ENCODE measurements at places on chromosomes 12 and 14. TPM values are rescaled to one million over a fixed set of nuclear protein-coding genes. Genes with fewer than 3 reads are reported as not detected.

- no peak for DNase-seq
Measured at GRCh38 chr14:33230021-33230420, 291.3 kb downstream of the NPAS3 start.

- peak; percentile 61 for DNase-seq
Measured at GRCh38 chr12:27319409-27319808, 13.2 kb upstream of the BMAL2 start.

GRCh38 chr12:121903202-121903601 is 14.6 kb downstream of the PSMD9 start:
- DNase-seq: no peak

RBP5 gene
- not detected for total RNA-seq

ERBB3 gene
- total RNA-seq: 1.7 TPM

DNA sequence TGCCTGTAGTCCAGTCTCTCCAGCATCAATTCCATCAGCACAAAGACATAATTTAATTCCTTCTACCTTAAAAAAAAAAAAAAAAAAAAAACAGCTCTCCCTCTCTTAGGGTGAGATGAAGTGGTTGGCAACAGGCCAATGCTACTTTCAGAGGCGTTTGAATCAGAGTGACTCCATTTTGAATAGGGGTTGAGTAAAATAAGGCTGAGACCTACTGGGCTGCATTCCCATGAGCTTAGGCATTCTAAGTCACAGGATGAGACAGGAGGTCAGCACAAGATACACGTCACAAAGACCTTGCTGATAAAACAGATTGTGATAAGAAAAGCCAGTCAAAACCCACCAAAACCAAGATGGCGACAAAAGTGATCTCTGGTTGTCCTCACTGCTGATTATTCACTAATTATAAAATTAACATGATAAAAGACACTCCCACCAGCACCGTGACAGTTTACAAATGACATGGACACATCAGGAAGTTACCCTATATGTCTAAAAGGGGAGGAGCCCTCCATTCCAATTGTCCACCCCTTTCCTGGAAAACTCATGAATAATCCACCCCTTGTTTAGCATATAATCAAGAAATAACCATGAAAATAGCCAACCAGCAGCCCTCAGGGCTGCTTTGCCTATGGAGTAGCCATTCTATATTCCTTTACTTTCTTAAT is 6.9 kb upstream of the TCL1B start:
- DNase-seq: no peak

- DNase-seq: no peak
Measured at GRCh38 chr14:101365329-101366158, 195.8 kb upstream of the DIO3 start.

MIP gene
- total RNA-seq: not detected

DNA sequence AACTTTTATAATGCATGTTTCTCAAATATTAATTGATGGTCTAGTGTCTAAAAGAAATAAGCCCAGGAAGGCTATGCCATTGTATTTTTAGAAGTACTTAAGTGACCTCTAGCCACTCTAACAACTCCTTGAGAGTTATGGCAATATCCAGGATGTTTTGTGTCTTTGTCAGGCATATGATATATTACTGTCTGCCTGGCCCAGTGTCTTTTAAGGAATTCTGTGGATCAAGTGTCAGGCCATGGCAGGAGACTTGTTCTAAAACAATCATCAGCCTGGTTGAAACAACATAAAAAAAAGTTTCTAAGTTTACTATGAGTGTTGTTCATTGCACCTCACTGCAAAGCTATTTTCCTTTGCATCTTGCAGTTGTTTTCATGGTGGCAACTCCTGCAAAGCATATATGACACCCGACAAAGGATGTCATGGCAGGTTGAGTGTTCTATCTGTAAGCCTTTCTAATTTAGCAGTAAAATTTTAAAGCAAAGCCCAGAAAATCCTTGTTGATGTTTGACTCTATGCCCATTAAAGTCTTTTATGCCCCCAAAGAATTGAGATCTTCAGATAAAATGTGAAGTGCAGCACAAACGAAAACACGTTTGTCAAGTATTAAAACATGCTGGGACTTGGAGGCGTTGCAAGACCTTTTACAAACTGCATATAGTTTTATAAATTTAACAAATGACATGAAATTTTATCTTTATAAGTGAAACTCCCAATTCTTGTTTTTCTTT is 89.5 kb upstream of the SLC38A2 start:
- DNase-seq: peak; percentile 67

DNA sequence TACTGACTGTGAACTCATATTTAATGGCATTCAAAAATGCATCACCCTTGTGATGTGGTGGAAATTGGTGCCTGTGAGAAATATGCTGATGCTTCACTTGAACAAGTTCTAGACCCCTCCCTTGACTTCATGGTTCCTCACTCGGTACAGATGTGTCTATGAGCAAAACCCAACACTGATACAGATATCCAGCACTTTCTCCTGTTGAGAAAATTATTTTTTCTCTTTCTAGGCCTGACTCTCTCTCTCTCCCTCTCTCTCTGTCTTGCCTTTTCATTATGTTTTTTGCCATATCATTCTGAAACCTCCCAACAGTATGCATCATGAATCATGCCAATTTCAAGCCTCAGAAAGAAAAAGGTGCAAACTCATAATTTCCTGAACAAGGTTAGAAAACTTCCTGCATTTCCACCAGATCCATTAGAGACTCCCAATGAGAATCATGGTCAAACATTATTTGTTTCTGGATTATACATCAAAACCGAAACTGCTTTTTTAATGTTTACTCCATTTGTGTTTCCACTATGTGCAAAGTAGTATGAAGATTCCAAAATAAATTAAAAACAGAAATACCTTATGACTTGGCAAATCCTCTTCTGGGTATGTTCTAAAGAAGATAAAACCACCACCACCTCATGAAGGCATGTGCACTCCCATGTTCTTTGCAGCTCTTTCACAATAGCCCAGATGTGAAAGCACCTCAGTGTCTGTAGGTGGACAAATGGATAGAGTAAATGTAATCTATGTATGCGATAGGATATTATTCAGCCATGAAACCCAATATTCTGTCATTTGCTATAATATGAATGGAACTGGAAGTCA is 543.6 kb downstream of the TMEM121 start:
- DNase-seq: no peak

DNA sequence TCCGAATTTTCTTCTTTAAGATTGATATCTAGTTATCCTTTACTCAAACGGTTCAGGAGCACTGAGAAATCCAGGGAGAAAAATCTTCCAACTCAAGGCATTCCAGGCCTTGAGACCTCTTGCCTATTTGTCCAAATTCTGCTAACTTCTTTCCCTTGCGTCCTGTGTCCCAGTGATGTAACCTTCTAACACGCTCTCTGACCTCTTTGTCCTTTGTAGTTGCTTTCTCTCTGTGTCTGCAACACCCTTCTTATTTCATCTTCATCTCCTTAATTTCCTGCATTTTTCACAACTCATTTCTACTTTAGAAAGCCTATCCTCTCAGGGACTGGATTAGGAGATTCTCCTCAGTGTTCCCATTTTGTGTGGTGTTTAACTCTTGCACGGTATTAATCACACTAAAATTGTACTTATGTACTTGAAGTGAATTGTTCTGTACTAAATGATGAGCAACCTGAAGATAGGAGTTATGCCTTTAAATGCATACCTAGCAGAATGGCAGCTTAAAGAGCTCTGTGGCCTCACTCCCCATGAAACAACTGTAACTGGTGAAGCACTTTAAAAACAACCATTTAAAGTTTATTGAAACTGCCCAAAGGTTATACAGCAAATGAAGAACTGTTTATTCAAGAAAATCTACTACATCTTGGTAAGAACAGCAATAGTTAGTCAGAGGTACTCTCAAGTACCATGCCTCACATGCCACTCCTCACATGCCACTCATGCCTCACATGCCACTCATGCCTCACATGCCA is 7.4 kb upstream of the SNAPC1 start:
- no peak for DNase-seq

GRCh38 chr14:79016828-79017505 is 846.8 kb downstream of the NRXN3 start:
- DNase-seq: peak; percentile 98

DNA sequence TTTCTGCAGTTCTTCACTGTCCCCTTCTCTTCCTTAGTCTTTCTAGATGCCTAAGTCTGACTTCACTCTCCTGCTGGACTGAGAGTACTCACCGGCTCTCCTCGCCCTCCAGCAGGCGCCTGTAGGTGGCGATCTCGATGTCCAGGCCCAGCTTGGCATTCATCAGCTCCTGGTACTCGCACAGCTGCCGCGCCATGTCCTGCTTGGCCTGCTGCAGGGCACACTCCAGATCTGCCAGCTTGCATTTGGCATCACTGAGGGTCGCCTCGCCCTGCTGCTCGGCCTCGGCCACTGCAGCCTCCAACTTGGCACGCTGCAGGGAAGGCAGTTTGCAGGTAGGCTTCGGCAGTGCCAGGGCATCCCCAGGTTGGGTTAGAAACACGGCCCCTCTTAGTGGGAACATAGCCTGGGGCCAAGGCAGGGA is 5.2 kb downstream of the KRT84 start:
- peak; percentile 46 for DNase-seq

GRCh38 chr12:77354766-77355362 is 289.5 kb upstream of the E2F7 start:
- peak; percentile 58 for DNase-seq

- DNase-seq: no peak
Measured at GRCh38 chr14:105742531-105742848, 216.1 kb downstream of the TMEM121 start.

GRCh38 chr12:18492372-18493025 is 231.2 kb downstream of the PIK3C2G start:
- peak; percentile 17 for DNase-seq

- peak; percentile 27 for DNase-seq
Measured at GRCh38 chr14:93543766-93544165, 113.0 kb downstream of the UNC79 start.

DNA sequence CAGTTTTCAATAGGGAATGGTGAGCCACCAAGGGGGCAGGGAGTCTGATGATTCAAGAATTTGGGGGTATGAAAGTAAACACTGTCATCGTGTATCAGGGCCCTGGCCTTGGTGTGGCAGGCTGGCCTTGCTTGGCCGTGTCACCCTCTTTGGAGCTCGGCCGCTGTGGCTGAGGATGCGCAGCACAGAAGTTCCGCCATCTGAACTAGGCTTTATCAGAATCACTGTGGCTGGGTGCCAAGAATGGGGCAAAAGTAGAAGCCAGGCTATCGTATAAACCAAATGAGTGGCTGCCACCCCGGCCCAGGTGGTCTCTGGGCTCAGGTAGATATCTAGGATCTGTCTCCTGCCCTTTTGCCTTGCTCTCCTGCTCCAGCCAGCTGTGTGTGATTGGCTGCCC is 137.4 kb downstream of the PAPOLA start:
- no peak for DNase-seq

- DNase-seq: peak; percentile 47
Measured at GRCh38 chr12:7351177-7351576, 47.3 kb downstream of the ACSM4 start.

FITM1 gene
- 12.9 TPM for total RNA-seq

TAS2R7 gene
- 0.32 TPM for total RNA-seq

RTN1 gene
- 0.63 TPM for total RNA-seq

DNA sequence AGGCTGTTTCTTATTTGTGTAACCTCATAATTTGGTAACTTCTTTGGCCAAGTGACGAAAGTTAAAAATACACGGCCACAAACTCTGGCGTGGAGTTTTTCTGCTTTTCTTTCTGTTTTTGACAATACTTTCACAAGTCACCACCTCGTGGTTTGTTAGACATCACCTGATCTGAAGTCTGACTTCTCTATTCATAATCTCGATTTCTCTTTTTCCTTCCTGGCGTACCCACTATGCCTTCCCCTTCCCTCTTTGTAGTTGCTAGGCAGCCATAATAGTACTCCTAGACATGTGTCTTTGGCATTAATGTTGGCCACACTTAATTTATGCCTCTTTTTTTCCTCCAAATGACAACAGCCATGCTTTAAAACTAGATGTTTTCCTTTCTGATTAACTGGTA is 97.6 kb downstream of the POLR3B start:
- no peak for DNase-seq

DNA sequence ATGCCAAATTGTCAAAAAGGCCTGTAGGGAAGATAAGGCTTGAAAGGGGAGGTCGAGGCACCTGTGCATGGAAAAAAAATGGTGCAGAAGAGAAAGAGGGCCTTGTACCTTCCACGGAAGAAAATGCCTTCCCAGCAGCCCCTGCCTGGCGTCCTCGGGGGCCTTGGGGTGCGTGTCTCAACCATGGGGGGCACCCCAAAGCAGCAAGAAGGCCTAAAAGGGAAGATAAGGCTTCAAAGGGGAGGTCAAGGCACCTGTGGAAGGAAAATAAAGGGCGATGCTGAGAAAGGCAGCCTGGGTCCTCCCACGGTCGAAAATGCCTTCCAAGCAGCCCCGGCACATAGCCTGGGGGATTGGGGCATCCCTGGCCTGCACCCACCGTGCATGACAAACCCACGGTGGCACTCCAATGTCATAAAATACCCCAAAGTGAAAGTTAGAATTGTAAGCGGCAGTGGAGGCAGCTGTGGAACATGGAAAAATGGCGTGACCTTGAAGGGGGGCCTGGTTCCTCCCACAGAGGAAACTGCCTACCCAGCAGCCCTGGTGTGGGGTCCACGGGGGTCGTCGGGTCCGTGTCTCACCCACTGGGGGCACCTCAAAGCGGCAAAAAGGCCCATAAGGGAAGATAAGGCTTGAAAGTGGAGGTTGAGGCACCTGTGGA is 275.0 kb downstream of the ALG10 start:
- DNase-seq: no peak

- peak; percentile 28 for DNase-seq
Measured at GRCh38 chr14:60532442-60532841, 23.5 kb downstream of the SIX6 start.

SLC6A15 gene
- total RNA-seq: 27.0 TPM

GRCh38 chr12:29578070-29578469 is 80.6 kb upstream of the OVCH1 start:
- no peak for DNase-seq

- no peak for DNase-seq
Measured at GRCh38 chr12:6230321-6231110, 30.3 kb downstream of the CD9 start.

DNA sequence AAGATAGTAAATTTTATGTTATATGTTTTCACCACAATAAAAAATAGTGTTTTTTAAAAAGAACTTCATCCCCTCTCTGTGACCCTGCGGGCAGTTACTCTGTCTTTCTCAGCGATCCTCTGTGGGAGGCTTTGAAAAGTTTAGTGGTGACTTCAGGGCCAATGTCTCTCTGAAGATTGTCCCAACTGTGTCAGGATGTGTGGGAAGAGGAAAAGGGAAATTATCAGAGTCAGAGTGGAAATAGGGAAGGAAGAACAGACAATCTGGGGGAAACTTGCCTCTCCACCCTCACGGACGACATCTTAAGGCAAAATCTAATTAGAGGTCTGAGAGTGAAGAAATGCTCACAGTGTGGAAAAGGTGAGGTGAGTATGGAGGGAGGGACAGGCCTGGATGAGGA is 3.5 kb upstream of the OR10P1 start:
- no peak for DNase-seq

- no peak for DNase-seq
Measured at GRCh38 chr12:54007538-54008259, 1.1 kb upstream of the HOXC8 start.

DNA sequence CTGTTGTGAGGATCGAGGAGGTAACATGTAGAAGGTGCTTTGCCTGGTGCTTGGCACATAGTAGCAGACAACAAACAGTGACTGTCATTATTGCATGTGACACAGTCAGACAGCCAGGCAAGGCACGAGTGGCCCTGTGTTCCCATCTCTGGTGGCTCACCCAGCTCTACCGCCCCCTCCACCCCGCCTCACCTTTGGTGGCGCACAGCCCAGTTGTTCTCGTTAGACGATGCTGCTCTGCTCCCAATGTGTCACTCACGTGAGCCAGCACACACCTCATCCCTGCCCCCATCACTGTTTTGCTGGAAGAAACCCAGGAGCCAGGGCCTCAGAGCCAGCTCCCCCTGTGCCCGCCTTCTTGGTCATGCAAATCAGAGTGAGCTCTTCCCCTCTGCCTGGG is 113.3 kb downstream of the CALM1 start:
- no peak for DNase-seq
